Activated naive CD4-positive, alpha-beta T cell treated with anti-CD3 and anti-CD28 coated beads, Interleukin-2, amount 50 U/mL, for 72 hours (primary cell): ENCODE measurements at places on chromosomes 4 and X. TPM values are rescaled to one million over a fixed set of nuclear protein-coding genes. Genes with fewer than 3 reads are reported as not detected.

The FAM9A gene
- total RNA-seq: not detected

The BCORL1 gene
- 5.9 TPM for total RNA-seq

The CXorf65 gene
- total RNA-seq: 20.7 TPM

The CXCL11 gene
- total RNA-seq: 0.23 TPM

The ARHGAP10 gene
- total RNA-seq: 6.4 TPM

- peak; percentile 34 for DNase-seq
Observed at GRCh38 chrX:136768469-136769084, 12.2 kb downstream of the ARHGEF6 start.

DNA sequence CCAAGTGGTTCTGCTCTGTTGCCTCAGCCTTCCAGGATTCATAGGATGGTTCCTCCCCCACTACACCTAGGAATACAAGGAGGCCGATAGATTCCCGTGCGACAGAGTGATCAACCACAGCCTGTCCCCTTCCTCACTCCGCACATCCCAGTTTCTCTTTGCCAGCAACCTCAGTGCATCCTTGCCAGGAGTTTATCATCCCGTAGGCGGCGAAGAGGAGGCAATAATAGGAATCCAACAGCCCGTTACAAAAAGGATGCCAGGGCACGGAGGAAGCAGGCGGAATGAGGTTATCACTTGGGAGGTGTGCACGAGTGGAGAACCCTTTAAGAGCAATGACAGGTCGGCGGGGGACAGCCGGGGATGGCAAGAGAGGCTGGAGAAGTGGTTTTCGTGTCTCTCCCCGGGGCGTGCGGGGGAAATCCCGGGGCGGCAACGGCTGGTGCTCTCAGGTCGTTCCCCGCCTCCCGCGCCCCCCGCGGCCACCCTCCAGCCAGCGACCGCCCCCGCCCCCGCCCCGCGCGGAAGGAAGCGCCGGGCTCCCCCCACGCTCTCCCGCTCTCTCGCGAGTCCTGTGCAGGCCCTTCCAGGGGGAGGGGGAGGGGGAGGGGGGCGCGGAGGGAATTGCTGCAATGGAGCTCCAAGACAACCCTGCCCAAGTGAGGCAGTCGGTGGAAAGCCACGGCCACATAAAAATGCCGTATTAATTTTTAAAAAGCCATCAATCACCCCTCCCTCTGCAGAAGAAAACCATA, 1.6 kb downstream of the PPP3CA start:
- DNase-seq: peak; percentile 14

DNA sequence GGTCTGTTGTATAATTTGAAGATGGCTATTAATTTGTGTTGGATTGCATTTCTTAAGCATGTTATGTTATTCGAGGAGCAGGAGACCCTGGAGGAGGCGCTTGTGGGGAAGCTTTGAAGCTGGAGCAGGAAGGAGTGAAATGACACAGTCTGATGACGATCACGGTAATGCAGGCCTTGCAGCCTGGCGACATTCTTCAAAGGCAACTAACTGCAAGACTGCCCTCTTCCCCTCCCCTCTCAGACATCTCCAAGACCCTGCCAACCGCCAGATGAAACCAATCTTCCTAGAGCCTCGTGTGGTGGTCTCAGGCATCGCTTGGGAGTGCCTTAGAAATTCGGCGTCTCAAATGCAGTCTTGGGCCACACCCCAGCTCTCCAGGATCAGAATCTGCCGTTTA, 16.1 kb downstream of the CLCN4 start:
- DNase-seq: no peak

- DNase-seq: peak; percentile 51
Observed at GRCh38 chr4:38034986-38035882, 75.0 kb downstream of the PTTG2 start.

GRCh38 chrX:64843224-64843623, 133.0 kb downstream of the ZC4H2 start:
- no peak for DNase-seq

GRCh38 chr4:13866881-13867280, 239.4 kb upstream of the BOD1L1 start:
- DNase-seq: no peak

DNA sequence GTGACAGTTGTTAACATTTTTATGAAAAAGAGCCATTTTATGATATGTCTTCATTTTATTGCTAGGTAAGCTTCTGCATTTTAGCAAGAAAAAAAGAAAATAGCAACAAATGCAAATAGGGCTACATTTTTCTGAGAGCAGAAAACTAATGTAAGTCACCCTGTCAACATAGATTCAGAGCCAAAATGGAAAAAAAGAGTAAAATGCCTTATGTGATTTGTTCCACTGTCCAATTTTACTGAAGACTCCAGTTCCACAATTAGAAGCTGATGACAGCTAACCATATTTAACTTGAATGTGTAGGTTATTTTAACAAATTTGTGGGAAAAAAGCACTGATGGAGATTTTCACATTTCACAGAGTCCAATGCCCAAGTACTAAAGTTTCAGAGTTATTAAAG, 772.3 kb downstream of the FAT4 start:
- no peak for DNase-seq
